Skin of body (tissue), 3 donors: ENCODE measurements at places on chromosomes 13 and 19.

DNA sequence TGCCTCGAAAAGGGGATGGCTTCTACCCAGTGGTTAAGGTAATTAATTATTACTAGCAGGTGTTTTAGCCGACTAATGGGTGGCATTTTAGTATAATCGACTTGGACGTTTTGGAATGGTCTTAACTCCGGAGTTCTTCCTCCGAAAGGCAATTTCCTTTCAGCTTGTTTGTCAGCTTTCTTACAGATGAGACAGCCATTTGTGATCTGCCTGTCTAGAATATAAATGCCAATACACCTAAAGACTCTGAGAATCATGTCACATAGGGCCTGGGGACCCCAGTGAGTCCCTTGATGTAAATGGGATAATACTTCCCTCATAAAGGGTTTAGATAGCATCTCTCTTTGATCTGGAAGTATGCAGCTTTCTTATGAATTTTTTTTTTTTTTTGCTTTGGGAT, 41.9 kb upstream of the PSG9 start:
- no peak for DNase-seq

DNA sequence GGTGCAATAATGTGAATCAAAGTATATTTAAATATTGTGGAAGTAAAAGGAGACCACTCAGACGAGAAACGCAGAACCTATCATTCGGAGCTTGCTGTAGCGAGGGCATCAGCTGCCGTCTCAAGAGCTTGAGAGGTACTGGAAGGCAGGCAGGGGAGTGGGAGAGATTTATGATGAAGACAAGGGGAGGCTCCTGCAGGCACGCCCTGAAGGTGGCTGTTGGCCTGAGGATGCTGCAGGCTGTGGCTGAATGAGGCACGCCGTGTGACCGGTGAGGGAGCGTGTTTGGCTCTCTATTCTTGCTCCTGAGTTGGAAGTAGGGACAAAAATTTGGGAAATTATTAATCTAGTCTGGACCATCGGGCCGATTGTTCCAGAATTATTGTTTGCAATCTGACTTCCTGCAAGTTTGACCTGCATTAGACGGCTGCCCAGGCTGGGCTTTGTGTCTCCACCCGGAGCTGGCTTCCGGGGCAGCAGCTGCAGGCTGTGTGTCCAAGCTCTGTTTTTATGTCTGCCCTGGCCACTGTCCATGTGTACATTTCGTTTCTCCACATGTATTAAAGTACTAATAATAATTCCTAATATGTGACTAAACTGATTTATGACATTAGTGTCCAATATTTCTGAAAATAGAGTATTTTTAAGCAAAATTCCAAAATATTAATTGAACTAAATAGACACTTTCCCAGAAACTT, 91.1 kb upstream of the ANKRD10 start:
- DNase-seq: peak; percentile 69

GRCh38 chr13:47859165-47859564, 141.9 kb downstream of the SUCLA2 start:
- DNase-seq: no peak

GRCh38 chr13:22287343-22287920, 616.6 kb downstream of the FGF9 start:
- no peak for DNase-seq
